Epithelial cell of esophagus (primary cell): ENCODE measurements at places on chromosomes 3 and 15.

DNA sequence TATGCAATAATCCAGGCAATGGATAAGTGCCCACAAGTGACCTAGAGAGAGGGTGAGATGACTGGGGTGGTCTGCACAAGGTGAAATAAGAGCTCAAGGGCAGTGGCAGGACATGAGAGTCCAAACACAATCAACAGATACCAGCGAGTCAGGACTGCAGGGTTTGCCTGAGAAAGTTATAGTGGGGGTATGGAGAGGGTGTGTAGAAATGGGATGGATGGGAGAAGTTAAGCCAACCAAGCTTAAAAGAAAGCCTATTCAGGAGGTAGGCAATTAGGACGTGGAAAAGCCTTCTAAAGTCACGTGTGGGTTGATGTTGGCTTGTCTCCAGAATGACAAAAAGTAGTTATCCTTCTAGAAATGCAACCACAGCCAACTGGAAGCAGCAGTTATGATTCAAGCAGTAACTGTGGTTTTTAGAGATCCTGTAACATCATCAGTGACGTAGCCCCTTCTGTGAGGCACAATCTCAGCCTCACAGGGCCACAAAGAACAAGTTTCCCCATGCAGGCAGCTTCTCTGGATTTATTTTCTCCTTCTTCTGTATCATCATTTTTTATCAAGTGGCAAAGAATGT, 56.1 kb downstream of the FAM174B start:
- DNase-seq, result peak; percentile 77

- DNase-seq, result no peak
Measured at GRCh38 chr3:41250825-41251224, 51.5 kb downstream of the CTNNB1 start.

DNA sequence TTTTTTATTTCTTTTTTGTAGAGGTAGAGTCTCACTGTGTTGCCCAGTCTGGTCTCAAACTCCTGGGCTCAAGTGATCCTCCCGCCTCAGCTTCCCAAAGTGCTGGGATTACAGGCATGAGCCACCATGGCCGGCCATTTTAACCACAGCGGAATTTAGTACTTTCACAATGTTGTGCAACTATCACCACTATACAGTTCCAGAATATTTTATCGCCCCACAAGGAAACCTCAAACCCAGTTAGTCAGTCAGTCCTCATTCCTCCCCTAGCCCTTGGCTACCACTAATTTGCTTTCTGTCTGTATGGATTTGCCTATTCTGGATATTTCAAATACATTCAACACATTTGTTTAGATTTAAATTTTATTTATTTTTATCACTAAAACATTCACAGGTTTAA, 15.5 kb upstream of the HOMER2 start:
- no peak for DNase-seq

DNA sequence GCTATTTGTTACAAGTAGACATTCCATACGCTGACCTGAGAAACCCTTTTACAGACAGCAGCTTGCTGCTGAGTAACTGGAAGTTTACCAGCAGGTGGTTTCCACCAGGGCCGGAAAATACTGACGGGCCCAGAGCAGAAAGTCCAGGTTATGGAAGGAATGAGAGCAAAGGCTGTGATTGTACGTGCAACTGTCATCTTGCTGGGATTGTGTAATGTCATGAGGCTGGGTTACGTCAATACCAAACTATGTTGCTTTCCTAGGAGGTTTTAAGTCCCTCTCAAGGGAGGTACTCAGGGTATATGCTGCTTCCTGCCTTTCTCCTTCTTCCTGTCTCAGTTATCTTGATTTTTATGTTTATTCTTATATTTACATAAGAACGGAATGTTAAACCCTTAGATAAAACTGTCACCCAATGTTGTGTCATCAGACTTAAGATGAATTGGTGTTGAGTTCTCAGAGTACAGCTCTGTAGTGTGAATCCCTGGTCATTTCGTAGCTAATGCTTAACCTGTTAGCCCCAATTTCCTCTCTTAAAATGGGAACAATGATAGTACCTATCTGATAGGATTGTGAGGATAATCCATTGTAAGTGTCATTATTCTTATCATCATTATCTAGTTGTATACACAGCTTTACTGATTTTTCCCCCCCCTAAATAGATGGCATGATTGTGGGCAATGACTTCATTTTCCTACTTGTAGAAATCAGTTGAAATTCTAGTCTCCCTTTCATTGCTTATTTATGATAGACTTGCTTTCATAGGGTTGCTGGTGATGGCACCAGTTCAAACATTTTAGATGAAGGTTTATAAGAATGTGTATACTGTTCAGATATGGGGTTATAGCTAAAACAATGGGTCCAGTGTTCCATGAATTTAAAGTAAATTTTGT, 101.4 kb downstream of the FNDC3B start:
- DNase-seq, result peak; percentile 98

DNA sequence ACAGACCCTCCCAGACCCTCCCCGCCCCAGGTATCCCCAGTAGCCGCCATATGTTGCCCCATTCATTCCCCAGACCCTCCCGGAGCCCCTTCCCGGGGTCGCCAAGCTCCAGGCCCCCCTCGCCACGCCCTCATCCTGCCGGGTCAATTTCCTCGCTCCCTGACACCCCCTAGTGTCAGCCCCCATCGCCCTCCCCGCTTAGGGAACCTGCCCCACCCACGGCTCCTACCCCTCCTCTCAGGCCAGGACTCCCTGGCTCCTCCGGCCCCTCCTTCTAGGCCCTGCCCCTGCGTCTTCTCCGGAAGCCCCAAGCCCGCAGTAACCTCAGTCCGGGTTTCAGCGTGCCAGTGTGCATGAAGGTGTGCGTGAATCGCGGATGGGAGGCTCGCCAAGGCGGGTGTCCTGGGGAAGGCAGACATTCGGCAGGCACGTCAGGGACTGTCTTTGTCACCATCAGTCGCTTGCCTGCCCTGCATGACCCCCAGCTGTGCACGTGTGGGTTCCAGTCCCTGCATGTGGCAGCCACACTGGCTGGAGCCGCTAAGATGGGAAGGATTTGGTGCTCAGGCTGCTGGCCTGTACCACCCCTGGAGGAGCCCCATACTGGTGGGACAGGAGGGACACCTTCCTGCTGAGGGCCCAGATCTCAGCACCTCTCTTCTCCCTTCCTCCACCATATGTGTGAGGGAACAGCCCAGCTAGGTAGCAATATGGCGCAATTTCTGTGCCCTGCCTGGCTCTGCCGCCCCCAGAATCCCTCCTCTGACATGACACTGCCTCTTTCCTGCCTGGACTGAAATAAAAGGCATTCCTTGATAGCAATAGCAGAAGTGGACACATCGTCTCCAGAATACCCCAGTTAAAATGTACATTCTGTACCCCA, 693 bp downstream of the DISP2 start:
- DNase-seq, result no peak

- no peak for DNase-seq
Measured at GRCh38 chr15:34804113-34804512, 8.8 kb upstream of the ACTC1 start.

- peak; percentile 62 for DNase-seq
Measured at GRCh38 chr3:158789592-158789991, 12.3 kb upstream of the MFSD1 start.

GRCh38 chr3:139640456-139640855, 37.3 kb downstream of the NMNAT3 start:
- peak; percentile 12 for DNase-seq

GRCh38 chr15:101651554-101652097, 555 bp downstream of the TM2D3 start:
- DNase-seq, result peak; percentile 17

GRCh38 chr15:63442080-63442479, 60.4 kb upstream of the CA12 start:
- DNase-seq, result no peak

- no peak for DNase-seq
Measured at GRCh38 chr3:120451806-120452205, 1.0 kb upstream of the FSTL1 start.

GRCh38 chr3:182861348-182861747, 68.0 kb downstream of the ATP11B start:
- DNase-seq, result peak; percentile 8

DNA sequence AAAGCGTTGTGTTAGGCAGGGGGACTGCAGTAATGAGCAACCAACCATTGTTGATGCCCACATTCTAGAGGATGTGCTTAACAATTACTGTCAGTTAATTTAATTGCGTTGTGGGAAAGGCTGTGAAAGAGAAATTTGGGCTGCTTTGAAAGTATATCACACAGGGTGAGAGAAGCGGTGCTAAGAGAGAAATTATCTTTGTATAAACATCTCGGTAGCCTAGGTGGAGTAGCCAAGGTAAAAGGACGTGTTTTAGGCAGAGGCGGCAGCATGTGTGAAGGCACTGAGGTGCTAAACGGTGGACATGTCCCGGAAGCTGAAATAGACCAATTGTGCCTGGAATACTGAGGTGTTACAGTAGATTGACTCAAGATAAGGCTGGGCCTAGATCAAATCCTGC, 71.9 kb downstream of the UBE2E2 start:
- no peak for DNase-seq

GRCh38 chr15:96314963-96315362, 15.5 kb upstream of the NR2F2 start:
- no peak for DNase-seq

GRCh38 chr15:91135201-91136130, 35.4 kb downstream of the SV2B start:
- no peak for DNase-seq

- peak; percentile 82 for DNase-seq
Measured at GRCh38 chr15:58441376-58442070, 9.7 kb downstream of the LIPC start.

GRCh38 chr3:111676211-111677006, 81.3 kb upstream of the ZBED2 start:
- DNase-seq, result peak; percentile 99

- DNase-seq, result no peak
Measured at GRCh38 chr15:50698101-50698500, 11.5 kb upstream of the TRPM7 start.

- no peak for DNase-seq
Measured at GRCh38 chr3:98556164-98557130, 24.7 kb downstream of the GPR15 start.

DNA sequence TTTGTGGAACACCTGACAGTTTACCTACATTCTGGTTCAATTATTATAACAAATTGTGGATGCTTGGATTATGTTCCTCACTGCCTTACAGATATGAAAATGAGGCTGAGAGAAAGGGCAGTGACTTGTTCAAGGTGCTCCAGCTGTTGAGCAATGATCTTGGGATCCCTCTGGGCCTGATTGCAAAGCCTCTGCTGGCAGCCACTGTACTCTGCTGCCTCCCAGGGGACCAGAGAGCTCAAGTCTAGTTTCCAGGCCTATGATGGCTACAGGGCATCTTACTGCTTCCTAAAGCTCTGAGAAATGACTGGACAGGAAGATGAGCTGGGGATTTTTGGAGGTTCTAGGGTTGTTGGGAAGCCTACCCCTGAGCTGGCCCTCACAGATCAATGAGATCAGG, 2.3 kb upstream of the SHC4 start:
- DNase-seq, result peak; percentile 92

DNA sequence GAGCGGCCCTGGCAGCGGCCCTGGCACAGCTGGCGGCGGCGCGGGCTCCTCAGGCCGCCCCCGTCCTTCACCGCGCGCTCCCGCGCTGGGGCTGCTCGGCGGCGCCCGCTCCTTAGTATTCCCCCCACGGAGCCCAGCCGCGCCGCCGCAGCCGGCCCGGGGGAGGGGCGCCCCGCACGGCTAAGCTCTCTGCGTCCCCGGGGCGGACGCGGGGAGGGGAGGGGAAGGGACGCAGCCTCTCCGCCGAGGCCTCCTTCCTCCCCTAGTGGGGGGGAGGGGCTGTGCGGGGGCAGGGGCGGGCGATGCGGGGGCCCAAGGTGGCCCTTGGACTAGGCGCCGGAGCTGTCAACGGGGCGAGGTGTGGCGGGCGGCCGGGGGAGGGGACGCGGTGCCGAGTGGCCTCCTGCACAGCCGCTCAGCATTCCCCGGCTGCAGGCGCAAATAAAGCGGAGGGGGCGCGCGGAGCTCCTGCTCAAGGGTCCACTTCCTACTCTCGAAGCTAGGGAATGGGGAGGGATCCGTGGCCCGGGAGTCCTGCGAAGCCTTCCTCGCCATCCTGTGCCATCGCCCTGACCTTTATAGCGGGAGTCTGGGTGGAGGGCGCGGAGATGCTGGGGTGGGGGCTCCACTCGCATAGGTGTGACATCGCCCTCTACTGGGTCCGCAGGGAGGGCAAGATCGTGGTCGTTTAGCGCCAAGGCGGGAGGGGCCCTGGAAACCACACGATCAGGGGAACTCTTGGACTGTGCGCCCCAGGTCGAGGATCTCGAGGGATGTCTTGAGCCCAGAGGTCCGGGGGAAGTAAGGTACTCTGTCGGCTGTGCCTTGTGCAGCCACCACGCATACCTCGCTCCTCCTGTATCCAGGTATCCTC, 22.2 kb downstream of the EPHB3 start:
- DNase-seq, result no peak

DNA sequence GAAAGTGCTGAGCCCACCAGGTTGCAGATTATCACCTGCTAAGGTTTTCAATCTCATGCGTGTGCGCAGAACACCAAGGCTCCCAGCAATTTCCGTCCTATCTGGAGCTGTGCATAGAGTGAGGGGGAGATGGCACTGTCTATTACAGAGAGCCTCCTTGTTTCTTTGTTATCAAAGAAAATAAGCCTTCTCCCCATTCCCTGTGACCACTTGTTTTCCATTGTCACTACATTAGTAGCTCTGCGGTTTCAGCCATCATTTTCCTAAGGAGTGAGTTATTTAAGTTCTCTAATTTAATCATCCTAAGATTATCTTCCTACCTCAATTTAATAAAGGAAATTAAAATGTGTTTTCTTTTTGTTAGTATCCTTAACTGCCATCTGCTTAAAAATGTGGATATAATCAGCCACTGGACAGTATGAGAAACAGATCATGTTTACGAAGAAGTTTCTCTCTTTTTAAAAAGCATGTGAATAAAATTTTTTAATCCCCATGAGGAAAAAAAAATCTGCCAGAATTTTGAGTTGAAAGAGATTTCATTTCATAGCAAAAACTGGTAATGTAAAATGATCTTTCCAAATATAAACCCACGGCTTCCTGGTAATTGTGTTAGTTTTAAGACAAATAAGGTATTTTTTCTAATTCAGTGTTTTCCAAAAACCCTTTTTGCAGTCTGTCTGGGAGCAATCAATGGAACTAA, 172.3 kb upstream of the UBE2E1 start:
- DNase-seq, result no peak

- DNase-seq, result no peak
Measured at GRCh38 chr15:73807865-73808264, 54.7 kb upstream of the INSYN1 start.

- DNase-seq, result no peak
Measured at GRCh38 chr3:62712746-62713145, 162.5 kb downstream of the CADPS start.

- DNase-seq, result peak; percentile 74
Measured at GRCh38 chr3:79032686-79033318, 735.0 kb downstream of the ROBO1 start.

DNA sequence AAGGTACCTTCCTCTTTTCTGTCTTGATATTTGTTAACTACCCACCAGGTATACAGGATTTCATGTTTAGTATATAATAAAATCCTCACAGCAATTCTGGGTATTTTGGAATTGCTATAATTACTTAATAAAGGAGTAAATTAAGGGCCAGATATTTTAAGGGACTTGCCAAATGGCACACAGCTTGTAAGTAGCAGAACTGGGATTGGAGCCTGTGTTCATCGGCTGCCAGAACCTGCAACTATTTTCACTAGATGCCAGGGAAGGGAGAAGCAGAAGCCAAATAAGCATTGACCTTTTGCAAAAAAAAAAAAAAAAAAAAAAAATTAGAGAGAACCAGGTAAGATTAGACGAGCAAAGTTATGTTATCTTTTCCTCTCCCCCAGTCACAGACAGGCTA, 683.3 kb upstream of the CADM2 start:
- DNase-seq, result no peak

- DNase-seq, result peak; percentile 34
Measured at GRCh38 chr15:61584410-61584809, 355.3 kb upstream of the RORA start.
